ENCODE measurements at places on chromosomes 1 and 21.

- no peak for DNase-seq
These were observed 154.4 kb downstream of the SETD4 start for GRCh38 chr21:35905963-35906345.

DNA sequence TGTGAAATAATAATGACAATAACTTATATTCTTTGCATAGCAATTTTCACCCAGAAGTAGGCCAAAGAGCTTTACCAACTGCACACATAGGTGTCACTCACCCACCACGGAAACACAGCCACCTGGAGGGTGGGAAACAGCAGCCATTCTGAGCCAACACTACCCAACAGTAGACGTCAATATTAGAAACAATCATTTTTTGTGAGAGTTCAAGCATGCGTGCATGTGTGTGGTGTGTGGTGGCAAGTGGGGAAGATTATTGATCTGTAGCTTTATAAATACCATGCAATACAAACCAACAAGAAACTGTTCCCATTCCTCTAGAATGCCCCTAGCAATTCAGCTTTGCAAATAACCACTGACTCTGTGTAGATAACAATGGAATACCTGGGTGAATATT is 19.1 kb downstream of the PROX1 start:
- no peak for DNase-seq

- no peak for DNase-seq
These were observed 66.6 kb downstream of the SPATA6 start for GRCh38 chr1:48405400-48405799.

DNA sequence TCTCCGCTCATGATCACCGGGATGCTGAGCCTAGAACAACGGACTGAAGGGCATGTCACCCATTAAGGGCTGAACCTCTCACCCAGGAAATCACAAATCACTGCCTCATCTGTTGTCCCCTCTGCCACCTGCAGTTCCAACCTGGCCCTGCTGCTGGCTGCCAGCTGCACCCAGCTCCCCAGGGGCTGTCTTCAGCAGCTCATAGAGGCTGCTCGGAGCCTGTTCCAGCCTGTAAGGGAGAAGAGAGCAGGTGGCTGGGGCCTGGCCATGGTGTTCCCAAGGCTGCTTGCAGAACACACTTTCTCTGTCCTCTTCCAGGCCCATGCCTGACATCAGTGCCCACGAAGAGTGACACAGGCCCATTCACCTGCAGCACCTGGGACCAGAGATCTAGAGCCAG is 44.5 kb upstream of the DISP3 start:
- no peak for DNase-seq

- no peak for DNase-seq
These were observed 152.8 kb downstream of the DISP1 start for GRCh38 chr1:222967466-222968240.

DNA sequence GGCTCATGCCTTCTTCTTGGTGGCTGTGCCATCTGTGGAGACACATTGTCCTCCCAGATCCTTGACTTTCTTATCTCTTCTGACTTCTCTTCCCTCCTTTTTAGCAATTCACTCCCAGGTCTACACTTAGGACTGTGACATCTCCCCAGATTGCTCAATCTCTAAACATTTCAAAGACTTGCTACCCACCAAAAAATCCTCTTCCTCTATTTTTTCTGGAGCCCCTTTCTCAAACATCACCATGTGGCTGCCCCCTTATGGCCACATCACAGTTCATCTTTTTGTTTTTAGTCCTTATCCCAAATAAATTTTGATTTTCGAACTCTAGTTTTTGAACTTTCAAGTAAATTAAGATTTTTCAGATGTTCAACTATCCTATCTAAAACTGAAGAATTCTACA is 148.6 kb upstream of the HOOK1 start:
- no peak for DNase-seq

DNA sequence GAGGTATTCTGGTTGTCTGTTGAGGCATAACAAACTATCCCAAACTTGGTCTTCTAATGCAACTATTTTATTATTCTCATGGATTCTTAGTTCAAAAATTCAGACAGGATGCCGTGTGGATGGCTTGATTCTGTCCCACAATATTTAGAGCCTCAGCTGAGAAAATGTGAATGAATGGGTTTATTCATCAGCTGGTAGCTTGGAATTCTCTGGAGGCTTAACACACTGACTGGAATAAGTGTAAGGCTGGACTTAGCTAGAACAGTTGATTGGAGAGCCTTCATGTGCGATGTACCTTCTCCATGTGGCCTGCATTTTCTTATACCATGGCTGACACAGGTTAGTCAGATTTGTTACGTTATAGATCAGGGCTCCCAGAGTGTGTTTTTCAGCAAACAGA is 30.8 kb downstream of the TNNI3K start:
- DNase-seq, result no peak

- DNase-seq, result no peak
These were observed 11.0 kb upstream of the TIPRL start for GRCh38 chr1:168167806-168168205.

- no peak for DNase-seq
These were observed 35.1 kb downstream of the SLC44A3 start for GRCh38 chr1:94855307-94855700.

DNA sequence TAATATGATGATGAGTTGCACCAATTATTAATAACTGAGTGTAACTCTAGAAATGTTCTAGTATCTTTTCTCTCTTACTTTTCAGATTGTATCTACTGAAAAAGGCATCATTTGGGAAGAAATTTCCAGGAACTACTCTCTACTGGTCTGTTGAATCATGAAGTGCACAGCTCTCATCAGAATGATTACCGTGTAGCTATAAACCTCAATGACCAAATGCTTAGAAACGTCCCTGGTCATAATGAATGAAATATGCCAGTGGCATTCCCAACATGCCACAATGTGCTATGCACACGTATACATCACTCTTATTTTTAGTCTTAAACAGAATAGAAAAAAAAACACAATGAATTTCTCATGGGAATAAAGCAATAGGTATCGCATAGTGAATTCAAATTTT is 534.3 kb upstream of the OLFM3 start:
- DNase-seq, result no peak

GRCh38 chr1:157955857-157956256 is 37.6 kb upstream of the KIRREL1 start:
- no peak for DNase-seq

GRCh38 chr1:76330991-76331603 is 256.6 kb downstream of the ST6GALNAC3 start:
- DNase-seq, result peak; percentile 60

GRCh38 chr1:161502181-161502580 is 3.1 kb upstream of the FCGR2A start:
- DNase-seq, result no peak

DNA sequence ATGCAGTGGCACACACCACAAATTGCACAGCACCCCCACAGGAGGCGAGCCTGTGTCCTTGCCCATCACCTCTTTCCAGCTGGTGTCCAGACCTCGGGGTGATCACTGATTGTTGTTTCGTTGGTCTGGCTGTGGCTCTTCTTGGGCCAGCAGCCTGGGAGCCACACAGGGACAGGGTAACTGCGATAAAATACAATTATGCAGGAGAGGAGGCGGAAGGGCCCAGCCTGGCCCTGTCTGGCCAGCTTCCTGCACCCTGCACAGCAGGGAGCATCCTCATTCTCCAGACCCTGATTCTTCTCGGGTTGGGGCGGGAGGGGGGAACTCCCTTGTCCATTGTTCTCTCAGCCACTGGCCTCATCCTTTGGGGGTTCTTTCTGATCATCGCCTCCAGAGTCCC is 83.6 kb downstream of the ADARB1 start:
- no peak for DNase-seq
